Activated naive CD4-positive, alpha-beta T cell treated with anti-CD3 and anti-CD28 coated beads, Interleukin-2, amount 10 ng/mL, durations not matched to agents 7 days and 5 days (primary cell): ENCODE measurements at places on chromosomes 1 and 21.

DNA sequence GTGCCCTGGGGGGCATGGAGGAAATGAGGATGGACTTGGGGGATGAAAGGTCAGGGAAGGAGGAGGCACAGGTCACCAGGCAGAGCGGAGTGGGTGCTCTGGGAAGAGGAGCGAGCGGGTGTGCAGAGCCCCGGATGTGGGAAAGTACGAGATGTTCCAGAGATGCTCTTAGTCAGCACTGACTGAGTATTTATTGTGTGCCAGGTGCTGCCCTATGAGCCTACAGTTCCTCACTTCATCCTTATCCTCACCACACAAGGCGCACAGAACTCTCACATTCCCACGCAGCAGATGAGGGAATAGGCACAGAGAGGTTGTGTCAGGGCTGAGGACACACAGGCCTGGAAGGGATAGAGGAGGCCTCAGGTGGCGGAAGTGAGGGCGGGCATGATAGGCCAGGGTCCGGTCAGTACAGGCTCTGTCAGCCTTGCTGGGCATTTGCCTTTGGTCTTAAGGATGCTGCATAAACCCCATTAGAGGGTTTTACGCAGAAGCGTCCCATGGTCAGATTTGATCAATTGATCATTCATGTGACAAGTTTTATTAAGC, 77.3 kb downstream of the ARHGEF10L start:
- no peak for DNase-seq

DNA sequence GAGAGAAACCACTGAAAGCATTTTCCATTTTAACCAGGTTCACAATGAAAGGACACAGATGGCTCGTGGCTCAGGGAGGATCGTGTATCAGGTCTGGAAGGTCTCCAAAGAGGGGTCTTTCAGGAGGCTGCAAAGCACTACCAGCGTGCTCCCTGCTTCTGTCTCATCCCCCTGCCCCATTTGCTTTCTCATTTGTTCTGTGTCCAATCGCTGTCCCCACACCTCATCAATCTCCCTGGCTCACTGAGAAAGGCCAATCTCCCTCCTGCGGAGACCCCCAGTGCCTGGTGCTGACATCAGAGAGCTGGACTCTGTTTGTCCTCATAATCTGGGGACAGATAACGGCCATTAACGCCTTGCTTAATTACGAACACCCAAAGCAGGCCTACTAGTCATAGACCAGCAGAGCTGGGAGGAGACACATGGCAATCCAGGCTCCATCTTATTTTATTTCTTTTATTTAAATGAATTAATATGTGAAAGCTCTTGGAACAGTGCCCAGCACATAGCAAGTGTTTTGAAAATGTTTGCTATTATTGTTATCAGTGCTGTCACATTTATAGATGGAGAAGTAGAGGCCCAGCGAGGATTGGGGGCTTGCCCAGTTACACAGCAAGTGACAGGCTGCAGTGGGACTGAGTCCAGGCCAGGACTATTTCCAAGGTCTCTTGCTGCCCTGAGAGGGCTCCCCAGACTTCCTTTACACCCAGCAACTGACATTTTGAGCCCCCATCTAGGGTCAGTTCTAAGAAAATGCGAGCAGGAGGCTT, 341.0 kb upstream of the USP24 start:
- DNase-seq, result no peak

GRCh38 chr1:42891465-42892138, 45.2 kb downstream of the ZNF691 start:
- DNase-seq, result no peak

- no peak for DNase-seq
Measured at GRCh38 chr1:192896376-192896775, 87.5 kb downstream of the RGS2 start.

- no peak for DNase-seq
Measured at GRCh38 chr1:246631426-246631825, 65.2 kb downstream of the CNST start.

DNA sequence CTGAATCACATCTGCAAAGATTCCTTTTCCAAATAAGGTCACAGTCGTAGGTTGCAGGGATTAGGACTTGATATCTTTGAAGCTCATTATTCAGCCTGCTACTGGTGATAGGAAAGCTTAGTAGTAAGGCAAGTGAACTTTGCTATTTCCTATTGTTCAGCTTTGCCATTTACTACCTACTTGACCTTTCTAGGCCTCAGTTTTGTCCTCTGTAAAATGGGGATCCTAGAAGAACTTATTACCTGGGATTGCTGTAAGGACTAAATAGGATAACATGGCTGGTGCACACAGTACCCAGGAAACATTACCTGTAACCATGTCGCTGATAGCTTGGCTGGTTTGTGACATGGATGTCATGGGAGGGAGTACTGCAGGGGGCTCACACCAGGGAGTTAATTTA, 24.5 kb downstream of the UMODL1 start:
- no peak for DNase-seq

- DNase-seq, result no peak
Measured at GRCh38 chr1:81439046-81439823, 361.5 kb upstream of the ADGRL2 start.

GRCh38 chr1:9759939-9760338, 63.8 kb downstream of the CLSTN1 start:
- no peak for DNase-seq

GRCh38 chr1:160647329-160647720, 481 bp upstream of the SLAMF1 start:
- no peak for DNase-seq

DNA sequence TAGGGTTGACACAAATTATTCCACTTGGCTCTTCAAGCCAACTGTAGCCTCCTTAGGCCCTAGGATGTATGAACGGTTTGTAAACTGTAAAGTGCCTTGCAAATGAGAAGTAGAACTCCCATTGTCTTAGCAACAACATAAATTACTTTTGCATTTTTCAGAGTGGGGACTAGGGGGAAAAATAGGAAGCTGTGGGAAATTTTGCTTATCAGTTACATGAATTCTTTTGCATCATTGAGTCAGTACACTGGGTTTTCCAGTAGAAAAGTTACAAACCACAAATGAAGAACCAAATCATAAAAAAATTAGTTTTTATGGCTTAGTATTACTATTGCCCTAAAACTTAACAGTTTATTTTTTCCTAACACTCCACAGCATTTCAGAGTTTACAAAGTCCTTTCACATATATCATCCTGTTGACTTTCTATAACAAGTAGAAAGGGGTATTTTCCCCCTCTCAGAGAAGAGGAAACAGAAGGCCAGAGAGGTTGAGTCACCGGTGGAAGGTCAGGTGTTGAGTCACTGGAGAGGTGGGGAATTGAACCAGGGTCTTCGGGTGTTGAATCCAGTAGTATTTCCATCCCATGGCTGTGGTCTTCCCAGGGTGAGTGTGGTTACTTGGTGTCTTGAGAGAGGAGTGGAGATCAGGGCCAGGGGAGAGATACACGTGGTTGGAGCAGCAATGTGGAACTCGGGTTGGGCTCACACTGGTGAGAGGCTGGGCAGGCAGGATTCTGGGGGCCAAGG, 71.9 kb upstream of the USP24 start:
- DNase-seq, result no peak

DNA sequence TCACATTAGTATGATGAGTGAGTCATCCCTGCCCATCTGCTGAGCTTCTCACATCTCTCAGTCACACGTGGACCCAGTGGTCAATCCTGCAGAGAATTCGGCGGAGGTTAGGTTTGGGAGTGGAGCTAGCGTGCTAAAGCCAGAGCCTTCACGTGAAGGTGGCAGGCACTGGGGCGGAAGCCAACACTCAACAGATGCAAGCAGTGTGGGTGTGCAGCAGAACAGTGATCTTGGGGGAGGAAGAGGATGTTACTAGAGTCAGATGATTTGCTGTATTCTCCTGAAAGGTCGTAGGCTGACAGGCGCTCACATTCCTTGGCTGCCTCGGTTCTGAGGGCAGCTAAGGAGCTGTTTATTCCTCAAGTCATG, 6.7 kb downstream of the C1orf115 start:
- DNase-seq, result no peak

DNA sequence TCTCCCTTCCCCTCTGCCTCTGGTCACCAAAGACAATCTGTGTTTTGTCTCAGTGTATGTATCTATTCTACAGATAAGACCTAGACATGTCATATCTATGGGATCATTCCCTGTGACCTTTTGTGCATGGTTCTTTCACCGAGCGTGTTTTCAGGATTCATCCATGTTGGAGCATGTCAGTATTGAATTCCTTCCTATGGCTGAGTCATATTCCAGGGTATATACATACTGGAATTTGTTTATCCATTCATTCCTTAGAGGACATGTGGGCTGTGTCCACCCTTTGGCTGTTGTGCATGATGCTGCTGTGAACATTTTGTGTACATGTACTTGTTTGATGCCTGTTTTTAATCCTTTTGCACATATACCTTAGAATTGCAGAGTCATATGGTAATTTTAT, 69.9 kb downstream of the NFASC start:
- no peak for DNase-seq

GRCh38 chr1:4653328-4653660, 1.1 kb upstream of the AJAP1 start:
- DNase-seq, result no peak

DNA sequence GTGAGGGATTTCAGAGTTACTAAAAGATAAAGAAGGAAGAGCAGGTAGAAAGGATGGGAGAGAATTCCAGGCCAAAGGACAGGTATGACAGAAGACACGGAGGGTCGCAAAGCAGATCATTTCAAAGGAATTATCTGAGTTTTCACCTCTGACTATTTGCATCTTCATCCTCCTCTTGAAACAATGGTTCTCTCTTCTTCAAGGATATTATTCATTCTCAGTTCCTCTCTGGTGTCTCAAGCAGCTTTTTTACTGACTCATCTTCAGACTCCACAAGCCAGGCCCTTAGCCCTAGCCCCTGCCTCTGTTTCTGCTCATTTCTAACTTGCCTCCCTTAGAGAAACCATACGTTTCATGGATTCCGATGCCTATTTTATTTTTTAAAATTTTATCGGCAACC, 15.0 kb downstream of the DDX59 start:
- no peak for DNase-seq
